Aortic smooth muscle cell (primary cell): ENCODE measurements at places on chromosomes 6 and 20. TPM values are rescaled to one million over a fixed set of nuclear protein-coding genes. Genes with fewer than 3 reads are reported as not detected.

HLA-DQB1 gene
- total RNA-seq = not detected in 2 replicates

SLC17A3 gene
- total RNA-seq = not detected in 2 replicates

MACROD2 gene
- total RNA-seq = 0.40 and 0.56 TPM in 2 replicates

HEY2 gene
- 1.1 and 1.7 TPM in 2 replicates for total RNA-seq

SPACA1 gene
- total RNA-seq = not detected in 2 replicates

ZBTB12 gene
- 3.3 and 3.7 TPM in 2 replicates for total RNA-seq

DSP gene
- 0.25 and 0.53 TPM in 2 replicates for total RNA-seq

MYLK4 gene
- total RNA-seq = 0.53 and 0.87 TPM in 2 replicates

FKBP1C gene
- 0.79 and 1.1 TPM in 2 replicates for total RNA-seq

BPIFB1 gene
- total RNA-seq = not detected in 2 replicates

PRKN gene
- 3.2 and 4.2 TPM in 2 replicates for total RNA-seq

MMS22L gene
- 11.9 and 13.6 TPM in 2 replicates for total RNA-seq

MMP24 gene
- total RNA-seq = 0.53 and 0.75 TPM in 2 replicates

HUS1B gene
- total RNA-seq = 0.66 and 0.99 TPM in 2 replicates

MAS1L gene
- not detected in 2 replicates for total RNA-seq

ENPP5 gene
- total RNA-seq = 0.87 and 4.5 TPM in 2 replicates

NUP43 gene
- 16.0 and 16.3 TPM in 2 replicates for total RNA-seq

MAS1 gene
- under 0.01 TPM in 2 replicates for total RNA-seq

VIP gene
- total RNA-seq = not detected in 2 replicates

TNFRSF6B gene
- 4.5 and 7.0 TPM in 2 replicates for total RNA-seq

GINS1 gene
- 4.0 and 8.1 TPM in 2 replicates for total RNA-seq

PDYN gene
- total RNA-seq = under 0.01 TPM in 1 of 2 replicates, not detected in the other

MANEA gene
- 14.4 and 15.9 TPM in 2 replicates for total RNA-seq

PGC gene
- not detected in 2 replicates for total RNA-seq

USP49 gene
- total RNA-seq = 1.3 and 2.1 TPM in 2 replicates

ISM1 gene
- total RNA-seq = 0.06 and 0.66 TPM in 2 replicates

EEF1E1 gene
- 36.3 and 44.1 TPM in 2 replicates for total RNA-seq
